ENCODE measurements at places on chromosomes 2 and 18. TPM values are rescaled to one million over a fixed set of nuclear protein-coding genes. Genes with fewer than 3 reads are reported as not detected.

Gene STAT1
- 53.2 TPM for total RNA-seq

Gene TMEM247
- not detected for total RNA-seq

Gene HOXD1
- total RNA-seq = 0.59 TPM

Gene RTKN
- total RNA-seq = 18.5 TPM

Gene IL36B
- total RNA-seq = not detected

Gene DNER
- 1.00 TPM for total RNA-seq

Gene CD8A
- total RNA-seq = 0.62 TPM

Gene SALL3
- total RNA-seq = 0.30 TPM

Gene CD207
- total RNA-seq = 0.16 TPM

Gene DGUOK
- 23.7 TPM for total RNA-seq

Gene TIGD1
- total RNA-seq = 2.5 TPM

Gene GAREM2
- 1.1 TPM for total RNA-seq

Gene MSTN
- total RNA-seq = 1.1 TPM

Gene ONECUT2
- 0.22 TPM for total RNA-seq

Gene SERPINB3
- not detected for total RNA-seq

Gene C2orf78
- total RNA-seq = not detected

Gene RNF25
- 17.5 TPM for total RNA-seq

Gene RAB31
- 32.2 TPM for total RNA-seq

Gene TEX44
- not detected for total RNA-seq

Measured in cardiac septum (tissue), 1 donor.